ENCODE measurements at places on chromosomes 13 and 19.

DNA sequence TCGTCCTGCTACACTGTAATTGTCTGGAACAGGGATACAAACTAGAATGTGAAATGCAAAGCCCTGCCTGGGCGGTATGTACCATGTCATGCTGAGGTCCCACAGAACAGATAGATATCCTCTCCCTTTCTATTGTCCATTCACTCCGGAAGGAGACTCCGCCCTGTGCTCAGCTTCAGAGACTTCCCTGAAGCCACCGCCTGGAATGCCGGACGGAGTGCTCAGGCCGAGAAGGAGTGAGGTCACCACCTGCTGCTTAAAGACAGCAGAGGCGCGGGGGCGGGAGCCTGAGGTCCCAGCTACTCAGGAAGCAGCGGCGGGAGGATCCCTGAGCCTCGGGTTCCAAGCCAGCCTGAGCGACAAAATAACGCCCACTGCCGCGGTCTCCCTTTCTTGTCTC, 890 bp upstream of the ZNF611 start:
- peak; percentile 39 for DNase-seq

GRCh38 chr13:51959773-51960172, 51.5 kb downstream of the ATP7B start:
- no peak for DNase-seq

DNA sequence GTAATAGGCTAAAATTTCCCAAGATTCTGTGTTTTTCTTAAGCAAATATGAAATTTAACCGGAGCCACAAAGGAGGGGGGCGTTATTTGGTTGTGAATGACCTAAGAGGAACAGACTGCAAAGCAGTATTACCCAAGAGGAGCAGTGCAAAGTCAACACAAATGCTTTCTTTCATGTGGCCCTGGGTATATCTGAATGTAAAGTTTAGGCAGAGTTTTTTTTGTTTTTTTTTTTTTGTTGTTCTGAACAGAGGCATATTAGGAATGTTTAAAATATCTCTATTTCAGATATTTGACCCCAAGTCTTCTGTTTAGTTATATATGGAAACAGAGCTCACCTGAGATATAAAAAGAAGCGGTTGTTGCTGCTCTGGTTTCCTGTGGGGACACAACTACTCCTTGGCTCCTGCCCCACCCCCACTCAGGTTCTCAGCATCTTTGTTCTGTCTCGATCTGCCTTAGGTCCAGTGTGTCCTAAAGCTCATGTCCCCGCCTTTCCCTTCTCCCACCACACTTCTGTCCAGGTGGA, 220.7 kb downstream of the RFC3 start:
- no peak for DNase-seq

- no peak for DNase-seq
These were observed 10.7 kb downstream of the ZNF470 start for GRCh38 chr19:56577719-56578602.

DNA sequence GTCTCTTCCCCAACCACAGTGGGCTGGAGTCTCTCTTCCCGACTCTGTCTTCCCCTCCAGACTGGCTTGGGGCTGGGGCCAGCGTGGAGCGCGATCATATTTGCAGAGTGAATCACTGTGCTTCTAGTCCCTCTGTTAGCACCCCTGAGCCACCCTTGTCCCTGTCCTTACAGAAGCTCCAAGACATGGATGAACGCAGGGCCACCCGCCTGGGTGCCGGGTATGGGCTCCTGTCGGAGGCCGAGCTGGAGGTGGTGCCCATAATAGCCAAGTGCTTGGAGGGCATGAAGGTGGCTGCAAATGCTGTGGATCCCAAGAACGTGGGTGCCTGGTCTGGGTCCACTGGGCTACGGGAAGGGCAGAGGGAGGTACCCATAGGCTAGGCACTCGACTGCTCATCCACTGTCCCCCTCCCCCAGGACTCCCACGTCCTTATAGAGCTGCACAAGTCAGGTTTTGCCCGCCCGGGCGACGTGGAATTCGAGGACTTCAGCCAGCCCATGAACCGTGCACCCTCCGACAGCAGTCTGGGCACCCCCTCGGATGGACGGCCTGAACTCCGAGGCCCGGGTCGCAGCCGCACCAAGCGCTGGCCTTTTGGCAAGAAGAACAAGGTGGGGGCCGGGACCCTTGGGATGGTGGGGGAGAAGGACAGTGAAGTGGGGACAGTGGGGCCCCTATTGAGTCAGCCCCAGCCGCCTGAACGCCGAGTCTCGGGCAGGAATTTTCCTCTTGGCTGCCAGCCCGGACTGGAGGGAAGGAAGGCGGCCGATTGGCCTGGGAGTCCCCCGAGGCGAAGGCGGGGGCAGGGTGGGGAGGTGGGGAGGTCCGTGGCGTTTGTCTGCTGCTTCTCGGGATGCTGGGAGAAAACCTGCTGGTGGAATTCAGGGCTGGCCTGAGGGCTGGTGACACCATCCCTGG, 5.2 kb downstream of the TRIP10 start:
- DNase-seq, result peak; percentile 82

- peak; percentile 94 for DNase-seq
These were observed 4.9 kb upstream of the GIPC3 start for GRCh38 chr19:3580156-3580934.

- no peak for DNase-seq
These were observed 302.5 kb upstream of the SLITRK5 start for GRCh38 chr13:87368639-87369038.

DNA sequence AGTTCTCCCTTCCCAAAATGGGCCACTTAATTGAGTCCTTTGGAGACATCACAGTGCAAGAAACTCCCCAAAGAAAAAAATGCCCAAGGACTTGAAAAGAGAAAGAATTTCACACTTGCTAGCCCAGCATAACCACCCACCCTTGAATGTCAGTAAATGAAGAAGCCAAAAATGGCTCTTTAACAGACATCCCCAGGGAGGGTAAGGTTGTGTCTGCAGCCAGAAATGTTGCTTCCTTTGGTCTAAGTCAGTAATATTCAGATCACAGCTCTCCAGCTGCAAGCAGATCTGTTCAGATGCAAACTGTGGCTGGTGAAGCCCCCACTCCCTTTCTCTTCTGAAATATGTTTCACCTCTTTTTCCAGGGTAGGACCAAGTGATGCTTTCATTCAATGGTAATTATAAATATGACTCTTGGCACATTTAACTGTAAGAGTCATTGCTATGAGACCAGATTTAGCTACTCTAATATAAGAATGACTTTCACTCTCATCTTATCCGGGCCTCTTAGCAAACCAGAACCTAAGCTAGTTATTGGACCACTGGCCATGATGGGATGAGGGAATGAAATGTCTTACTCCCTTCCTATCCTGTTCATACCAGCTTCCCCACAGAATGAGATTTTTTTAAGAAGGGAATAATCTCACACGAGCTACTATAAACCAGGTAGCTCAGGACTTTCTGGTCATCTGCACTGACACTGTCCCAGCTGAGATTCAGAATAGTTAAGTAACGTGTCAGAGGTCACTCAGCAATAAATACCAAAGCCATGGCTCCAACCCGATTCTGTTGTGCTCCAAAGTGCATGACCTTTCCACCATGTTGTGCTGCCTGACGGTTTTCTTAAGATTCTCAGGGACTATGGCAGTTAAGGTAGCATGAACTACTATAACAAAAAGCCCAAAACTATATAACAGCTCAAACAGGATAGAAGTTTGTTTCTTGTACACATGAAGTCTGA, 234.1 kb downstream of the FOXO1 start:
- no peak for DNase-seq

- DNase-seq, result peak; percentile 14
These were observed 154.1 kb downstream of the PTPRS start for GRCh38 chr19:5186293-5187050.

GRCh38 chr13:28622286-28622685, 36.6 kb upstream of the POMP start:
- no peak for DNase-seq

GRCh38 chr19:53328967-53329366, 4.6 kb upstream of the ZNF845 start:
- DNase-seq, result no peak

DNA sequence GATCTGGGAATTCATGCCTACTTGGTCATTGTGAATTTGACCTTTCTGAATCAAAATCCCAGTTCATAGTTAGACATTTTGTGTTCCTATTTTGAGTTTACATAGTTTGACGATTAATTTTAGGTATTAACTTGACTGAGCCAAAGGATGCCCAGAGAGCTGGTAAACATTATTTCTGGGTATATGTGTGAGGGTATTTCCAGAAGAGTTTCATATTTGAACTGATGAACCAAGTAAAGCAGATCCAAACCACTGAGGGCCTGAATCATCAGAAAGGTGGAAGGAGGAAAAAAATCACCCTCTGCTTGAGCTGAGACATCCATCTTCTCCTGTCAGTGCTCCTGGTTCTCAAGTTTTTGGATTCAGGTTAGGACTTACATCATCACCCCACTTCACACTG, 116.6 kb downstream of the CYSLTR2 start:
- DNase-seq, result no peak

DNA sequence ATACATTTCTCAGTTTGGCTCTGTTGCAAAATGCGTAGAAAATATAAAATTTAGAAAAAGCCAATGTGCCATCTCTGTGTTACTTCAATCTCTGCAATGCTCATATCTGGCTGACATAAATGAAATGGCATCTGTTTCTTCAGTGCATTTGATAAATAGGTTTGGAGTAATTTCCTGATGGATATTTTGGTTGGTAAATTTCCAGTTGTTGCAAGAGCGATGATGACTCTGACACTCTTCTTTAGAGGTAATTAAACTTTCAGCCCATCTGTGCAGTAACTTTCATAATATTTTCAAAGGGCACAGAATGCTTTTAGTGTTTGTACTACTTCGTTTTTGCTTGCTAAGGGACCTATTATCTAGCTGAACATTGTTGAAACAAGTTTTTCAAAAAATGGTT, 1286.4 kb downstream of the PCDH9 start:
- no peak for DNase-seq

- DNase-seq, result no peak
These were observed 37.5 kb downstream of the N4BP2L2 start for GRCh38 chr13:32501064-32501463.

GRCh38 chr13:44433863-44434765, 60.5 kb downstream of the SERP2 start:
- no peak for DNase-seq

DNA sequence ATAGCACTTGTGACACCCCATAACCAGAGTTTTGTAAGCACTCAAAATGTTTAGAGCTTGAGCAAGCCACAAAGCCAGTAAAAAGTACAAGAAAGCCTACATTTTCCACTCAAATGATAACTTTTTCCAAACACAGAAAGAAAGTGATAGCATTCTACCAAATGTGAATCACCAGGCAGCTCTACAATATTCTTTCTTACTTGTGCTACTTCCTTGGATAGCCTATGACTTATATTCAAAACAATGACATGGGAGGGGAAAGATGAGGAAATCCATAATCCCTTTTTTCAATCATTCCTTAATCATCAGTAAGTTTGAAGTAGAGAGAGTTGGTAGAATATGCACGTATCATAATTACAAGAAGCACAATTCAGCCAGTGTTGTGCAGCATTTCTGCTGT, 650.8 kb upstream of the PCDH9 start:
- no peak for DNase-seq

DNA sequence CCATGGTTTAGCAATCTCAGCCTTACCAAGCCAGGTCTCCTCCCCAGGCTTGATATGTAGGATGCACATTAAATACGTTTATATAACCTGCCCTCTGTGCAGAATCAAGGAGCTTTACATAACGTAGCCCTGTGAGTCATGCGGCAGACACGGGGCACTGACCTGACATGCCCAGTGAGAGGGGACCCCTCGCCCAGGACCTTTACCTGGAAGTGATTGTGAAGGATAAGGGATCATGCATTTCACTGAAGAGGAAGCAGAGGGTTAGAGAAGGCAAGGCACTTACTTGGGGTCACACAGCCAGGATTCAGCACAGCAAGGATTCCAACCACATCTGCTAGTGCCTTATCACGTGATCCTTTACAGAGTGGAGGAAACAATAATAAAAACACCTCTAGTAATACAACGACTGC, 18.9 kb upstream of the FOSB start:
- no peak for DNase-seq

DNA sequence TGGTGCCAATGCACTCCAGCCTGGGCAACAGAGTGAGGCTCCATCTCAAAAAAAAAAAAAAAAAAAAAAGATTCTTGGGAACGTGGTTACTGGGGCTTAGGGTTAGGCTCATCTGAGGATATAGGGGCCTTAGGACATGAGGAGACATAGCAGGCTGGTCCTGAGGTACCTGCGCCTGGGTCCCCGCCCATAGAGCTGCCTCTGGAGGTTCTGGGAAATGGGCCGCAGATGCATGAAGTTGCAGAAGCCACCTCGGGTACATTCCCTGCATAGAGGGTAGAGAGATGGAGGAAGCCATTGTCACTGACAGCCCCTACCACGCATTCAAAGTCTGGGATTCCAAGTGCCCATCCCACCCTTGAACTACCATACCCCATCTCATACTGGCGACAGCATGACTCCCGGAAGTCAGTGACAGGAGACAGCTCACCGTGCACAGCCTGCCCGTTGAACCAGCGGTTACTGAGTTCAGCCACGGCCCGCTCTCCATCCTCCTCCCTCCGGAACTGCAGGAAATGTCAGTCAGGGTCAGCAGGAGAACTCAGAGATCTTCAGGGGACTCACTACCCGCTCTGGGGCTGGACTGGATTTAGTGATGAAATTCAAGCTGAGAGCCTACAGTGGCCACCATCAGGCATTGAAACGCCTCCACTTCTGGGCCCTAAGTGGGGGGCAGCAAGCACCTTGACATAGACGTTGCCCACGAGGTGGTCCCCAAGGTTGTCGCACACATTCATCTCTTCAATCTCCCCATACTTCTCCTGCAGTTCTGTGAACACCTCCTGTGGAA, 1.4 kb downstream of the U2AF1L4 start:
- DNase-seq, result no peak

DNA sequence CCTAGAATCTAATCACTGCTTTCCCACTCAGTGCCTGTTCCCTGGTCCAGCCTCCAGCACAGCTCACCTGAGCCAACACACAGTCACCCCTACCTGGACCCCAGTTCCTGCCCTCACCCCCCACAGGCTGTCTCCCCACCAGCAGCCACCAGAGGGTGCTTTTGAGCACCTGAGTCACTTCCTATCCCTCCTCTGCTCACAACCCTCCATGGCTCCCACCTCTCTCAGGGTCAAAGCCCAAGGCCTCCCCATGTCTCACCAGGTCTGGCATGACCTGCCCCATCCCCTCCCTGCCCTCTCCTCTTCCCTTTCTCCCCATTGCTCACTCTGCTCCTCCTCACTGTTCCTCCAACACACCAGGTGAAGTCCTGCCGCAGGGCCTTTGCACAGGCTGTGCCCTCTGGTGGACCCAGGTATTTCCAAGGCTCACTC, 7.1 kb upstream of the DPP9 start:
- no peak for DNase-seq

DNA sequence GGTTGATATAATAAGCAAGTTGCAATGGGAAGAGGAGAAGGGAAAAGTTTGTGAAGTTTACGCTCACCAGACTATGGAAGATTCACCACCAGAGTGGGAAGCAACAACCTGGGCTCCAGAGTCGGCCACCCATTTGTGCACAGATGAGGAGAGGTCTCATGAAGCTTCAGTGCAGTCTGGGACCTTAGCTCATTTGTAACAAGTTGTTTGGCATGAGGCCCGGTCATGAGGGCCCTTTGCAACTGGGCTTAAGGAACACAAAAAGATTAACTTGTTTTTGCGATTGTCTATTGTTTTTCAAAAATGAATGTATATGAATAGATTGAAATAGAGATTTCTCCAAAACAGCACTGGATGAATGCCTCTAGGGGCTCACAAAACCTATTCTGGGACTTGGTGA, 94.2 kb downstream of the ZNF737 start:
- no peak for DNase-seq

GRCh38 chr13:35144166-35144890, 202.3 kb downstream of the NBEA start:
- peak; percentile 7 for DNase-seq

Measured in brain microvascular endothelial cell (primary cell).